ENCODE measurements at places on chromosomes 2 and 18. TPM values are rescaled to one million over a fixed set of nuclear protein-coding genes. Genes with fewer than 3 reads are reported as not detected.

Gene PKDCC
- 53.1 TPM for total RNA-seq

Gene PLCL1
- 0.60 TPM for total RNA-seq

Gene IL1B
- 0.63 TPM for total RNA-seq

Gene TMEM178A
- 0.69 TPM for total RNA-seq

Gene SKA1
- total RNA-seq, result 0.95 TPM

Gene ZNF804A
- 4.7 TPM for total RNA-seq
